G401 (cell line): ENCODE measurements at places on chromosomes 2 and 18. TPM values are rescaled to one million over a fixed set of nuclear protein-coding genes. Genes with fewer than 3 reads are reported as not detected.

GRCh38 chr2:136308611-136309010, 190.7 kb upstream of the CXCR4 start:
- peak; percentile 64 for DNase-seq

GRCh38 chr2:234571620-234572407, 74.9 kb upstream of the ARL4C start:
- no peak for DNase-seq

DNA sequence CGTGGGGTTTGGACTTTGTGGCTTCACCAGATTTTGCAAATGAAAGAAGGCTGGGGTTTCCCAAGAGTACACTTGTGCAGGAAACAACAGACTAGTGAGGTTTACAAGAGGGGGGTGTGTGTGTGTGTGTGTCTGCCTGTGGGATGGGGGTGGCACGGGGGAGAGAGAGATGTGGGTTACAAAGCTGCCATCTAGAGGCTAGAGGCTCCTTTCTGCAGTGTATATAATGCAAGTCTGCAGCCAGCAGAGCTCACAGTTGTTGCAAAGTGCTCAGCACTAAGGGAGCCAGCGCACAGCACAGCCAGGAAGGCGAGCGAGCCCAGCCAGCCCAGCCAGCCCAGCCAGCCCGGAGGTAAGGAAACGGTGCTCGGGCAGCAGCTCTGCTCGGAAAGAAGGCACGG, at the start of gene ACKR3:
TSS of gene ACKR3 (plus strand) at position 253 of the 401 bp plus-strand sequence. CDS start 10,641 bp downstream, outside the sequence.
- DNase-seq, result peak; percentile 53

Gene PAX8
- total RNA-seq, result not detected in 2 replicates

Gene B3GNT7
- 0.14 and 0.18 TPM in 2 replicates for total RNA-seq

Gene TCF23
- total RNA-seq, result not detected in 2 replicates
